ENCODE measurements at places on chromosomes 5 and 9. TPM values are rescaled to one million over a fixed set of nuclear protein-coding genes. Genes with fewer than 3 reads are reported as not detected.

GRCh38 chr5:127878174-127878750, 175.1 kb downstream of the CCDC192 start:
- DNase-seq: no peak

DNA sequence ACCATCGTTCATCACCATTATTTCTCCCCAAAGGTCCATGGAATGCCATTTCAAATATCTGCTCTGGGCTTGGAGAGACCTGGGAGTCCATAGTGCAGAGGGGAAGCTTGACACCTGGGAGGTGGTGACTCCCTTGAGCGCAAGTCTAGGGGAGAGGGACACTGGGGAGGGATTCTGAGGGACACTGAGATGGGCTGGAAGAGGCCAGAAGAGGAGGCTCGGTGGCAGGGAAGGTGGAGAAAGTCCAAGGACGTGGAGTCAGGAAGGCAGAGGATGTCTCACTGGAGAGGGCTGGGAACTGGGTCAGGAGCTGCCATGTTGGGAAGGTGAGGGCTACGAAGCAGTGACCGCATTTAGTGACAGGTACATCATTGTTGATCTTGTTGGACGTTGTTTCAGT, 160.3 kb upstream of the MVB12B start:
- DNase-seq: no peak

GRCh38 chr9:114348906-114349482, 19.3 kb downstream of the ORM2 start:
- no peak for DNase-seq

GRCh38 chr9:71665247-71665646, 103.1 kb downstream of the CEMIP2 start:
- DNase-seq: no peak

DNA sequence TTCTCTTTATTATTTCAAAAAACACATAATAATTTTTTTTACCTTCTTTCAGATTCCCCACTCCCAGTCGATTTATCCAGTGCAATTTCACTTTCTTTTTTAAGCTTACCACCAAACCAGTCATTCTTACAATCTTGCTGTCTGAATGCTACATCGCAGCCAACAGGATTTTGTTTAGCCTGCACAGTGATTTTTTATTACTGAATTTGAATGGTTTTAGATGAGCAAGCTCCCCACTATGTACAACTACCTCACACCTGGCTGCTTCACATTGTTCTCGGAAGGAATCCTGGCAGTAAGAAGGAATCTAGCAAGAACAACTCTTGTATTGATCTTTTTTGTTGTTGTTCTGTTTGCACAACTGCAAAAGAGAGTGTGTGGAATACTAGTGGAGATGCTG, 668.1 kb upstream of the WWC1 start:
- DNase-seq: no peak

- peak; percentile 42 for DNase-seq
These were observed 2.3 kb upstream of the ACSL6 start for GRCh38 chr5:132013711-132014110.

GRCh38 chr9:92292338-92293074, 991 bp downstream of the IARS1 start:
- DNase-seq: no peak

DNA sequence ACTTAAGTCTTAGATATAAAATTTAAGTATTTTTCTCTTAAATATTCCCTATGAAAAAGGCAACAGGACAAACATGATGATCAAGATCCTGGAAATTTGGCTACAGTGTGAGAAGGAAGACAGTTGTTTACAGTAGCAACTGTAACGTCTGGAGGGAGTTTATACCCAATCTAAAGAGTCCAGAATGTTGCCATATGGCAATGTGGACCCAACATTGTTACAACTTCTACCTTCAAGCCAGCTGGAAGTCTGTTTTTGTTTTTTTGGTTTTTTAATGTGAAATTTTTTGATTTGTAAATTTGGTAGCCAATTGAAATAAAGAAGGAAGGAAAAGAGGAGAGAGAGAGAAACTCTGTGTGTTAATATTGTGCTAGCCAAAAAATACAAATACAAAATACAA, 233.4 kb downstream of the CHSY3 start:
- no peak for DNase-seq

DNA sequence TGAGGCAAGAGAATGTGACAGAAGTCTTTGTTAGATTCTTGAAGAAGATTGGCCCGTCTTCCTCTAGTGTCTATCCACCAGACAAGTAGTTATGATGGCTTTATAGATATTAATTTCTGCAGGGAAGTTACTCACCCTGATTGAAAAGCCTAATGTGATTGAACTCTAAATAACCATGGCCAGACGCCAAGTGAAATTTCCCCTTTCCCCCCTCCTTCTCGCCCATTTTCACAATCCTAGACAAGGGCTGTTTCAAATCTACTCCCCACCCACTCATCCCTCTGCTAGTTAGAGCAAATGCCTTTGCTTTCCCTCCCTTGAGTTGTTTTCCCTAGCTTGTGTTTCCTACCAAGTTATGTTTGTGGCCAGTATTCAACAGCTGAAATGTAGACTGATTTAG, 182.5 kb downstream of the TMEM167A start:
- no peak for DNase-seq

GRCh38 chr9:107932046-107932445, 442.5 kb upstream of the KLF4 start:
- no peak for DNase-seq

DNA sequence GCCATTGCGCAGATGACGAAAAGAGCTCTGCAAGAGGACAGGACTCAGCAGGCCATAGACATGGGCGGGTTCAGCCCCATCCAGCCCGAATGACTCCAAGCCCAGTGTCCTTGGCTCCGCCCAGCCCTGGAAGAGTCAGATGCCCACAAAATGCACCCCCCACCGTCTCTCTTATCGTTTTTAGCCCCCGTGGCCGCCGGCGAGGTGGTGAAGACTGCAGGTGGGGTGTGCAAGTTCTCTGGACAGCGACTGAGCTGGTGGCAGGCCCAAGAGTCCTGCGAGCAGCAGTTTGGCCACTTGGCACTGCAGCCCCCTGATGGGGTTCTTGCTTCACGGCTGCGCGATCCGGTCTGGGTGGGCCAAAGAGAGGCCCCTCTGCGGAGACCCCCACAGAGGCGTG, 2.1 kb downstream of the ADGRD2 start:
- DNase-seq: no peak

- no peak for DNase-seq
These were observed 123.7 kb upstream of the ANKRD55 start for GRCh38 chr5:56356836-56357160.

GRCh38 chr5:93600409-93601070, 17.5 kb downstream of the NR2F1 start:
- no peak for DNase-seq

DNA sequence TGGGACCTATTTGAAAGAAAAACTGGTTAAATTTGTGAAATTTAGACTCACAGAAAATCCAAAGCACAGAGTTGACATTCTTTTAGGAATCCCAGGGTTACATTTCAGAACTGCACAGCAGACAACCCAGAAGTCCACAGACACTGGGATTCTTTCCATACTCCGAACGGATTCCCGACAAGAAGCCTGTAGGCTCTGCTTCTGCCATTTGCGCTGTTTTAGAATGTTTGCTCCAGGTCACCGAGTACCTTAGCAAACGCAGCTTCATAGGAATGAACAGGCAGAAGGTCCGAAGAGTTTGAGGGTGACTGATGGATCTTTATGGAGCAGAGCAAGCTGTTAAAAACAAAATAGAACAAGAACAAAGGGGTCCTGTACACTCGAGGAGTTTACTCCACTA, 84.5 kb upstream of the NFIB start:
- DNase-seq: no peak

DNA sequence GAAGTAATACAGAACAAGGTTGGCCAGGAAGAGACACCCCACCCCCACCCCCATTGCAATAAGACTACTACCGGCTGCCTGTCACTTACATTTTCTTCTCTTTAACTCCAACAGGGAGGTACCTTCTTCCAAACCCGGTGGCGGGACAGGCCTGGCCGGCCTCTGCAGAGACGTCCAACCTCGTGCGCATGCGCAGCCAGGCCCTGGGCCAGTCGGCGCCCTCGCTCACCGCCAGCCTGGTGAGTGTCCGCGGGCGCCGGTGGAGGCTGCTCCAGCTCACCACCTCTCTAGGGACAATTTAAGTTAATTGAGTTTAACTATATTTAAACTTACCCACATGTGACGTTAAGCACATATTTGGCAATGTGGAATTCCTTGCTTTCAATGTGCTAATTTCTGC, 192.4 kb downstream of the MAST4 start:
- no peak for DNase-seq

- DNase-seq: no peak
These were observed 293.9 kb upstream of the TARS1 start for GRCh38 chr5:33146881-33147280.

DNA sequence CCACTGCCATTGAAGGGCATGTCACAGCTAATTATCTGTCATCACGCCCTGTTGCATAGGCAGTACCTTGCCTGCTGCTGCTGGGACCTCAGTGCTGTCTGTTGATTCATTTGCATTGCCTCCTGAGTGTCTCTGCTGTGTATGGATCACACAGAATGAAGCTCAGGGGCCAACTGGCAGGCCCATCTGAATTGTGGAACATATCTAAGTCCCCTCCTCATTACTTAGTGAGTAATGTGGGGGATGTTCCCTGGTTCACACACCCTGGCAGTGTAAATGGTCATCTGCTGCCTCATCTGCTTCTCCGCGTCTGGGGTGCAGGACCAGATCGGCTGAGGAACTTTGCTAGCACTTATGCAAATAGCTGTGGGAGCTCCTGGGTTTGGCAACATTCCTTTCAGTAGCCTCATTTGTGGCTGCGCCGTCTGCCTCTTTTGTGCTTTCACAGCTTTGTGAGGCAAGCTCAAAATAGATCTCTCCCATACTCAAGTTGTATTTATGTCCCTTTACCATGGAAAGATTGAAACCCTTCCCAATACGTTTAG, 25.4 kb downstream of the TYRP1 start:
- no peak for DNase-seq

GRCh38 chr9:84703793-84704192, 34.3 kb downstream of the NTRK2 start:
- no peak for DNase-seq

- no peak for DNase-seq
These were observed 42.0 kb upstream of the ENTREP1 start for GRCh38 chr9:69283003-69283402.

DNA sequence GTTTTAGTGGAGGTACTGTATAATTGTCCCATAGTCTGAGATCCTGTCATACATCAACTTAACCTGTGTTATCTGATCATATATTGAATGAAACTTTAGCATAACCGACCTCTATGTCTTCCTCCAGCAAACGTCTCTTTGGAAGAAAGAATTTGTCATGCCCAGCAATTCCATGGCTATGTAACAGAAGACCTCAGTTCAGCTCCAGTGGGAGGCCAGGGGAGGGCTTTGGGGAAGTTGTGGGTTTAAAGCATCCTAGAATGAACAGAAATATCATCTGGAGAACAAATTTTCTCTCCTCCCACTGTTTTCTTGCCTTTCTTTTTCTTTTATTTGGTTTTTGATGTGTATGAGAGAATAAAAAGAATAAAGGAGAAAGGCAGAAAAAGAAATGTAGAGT, 164.5 kb downstream of the GAS1 start:
- DNase-seq: no peak

- no peak for DNase-seq
These were observed 1227.5 kb upstream of the CDH9 start for GRCh38 chr5:28265877-28266276.

- DNase-seq: no peak
These were observed 284.9 kb downstream of the CEMIP2 start for GRCh38 chr9:71483436-71483835.

DNA sequence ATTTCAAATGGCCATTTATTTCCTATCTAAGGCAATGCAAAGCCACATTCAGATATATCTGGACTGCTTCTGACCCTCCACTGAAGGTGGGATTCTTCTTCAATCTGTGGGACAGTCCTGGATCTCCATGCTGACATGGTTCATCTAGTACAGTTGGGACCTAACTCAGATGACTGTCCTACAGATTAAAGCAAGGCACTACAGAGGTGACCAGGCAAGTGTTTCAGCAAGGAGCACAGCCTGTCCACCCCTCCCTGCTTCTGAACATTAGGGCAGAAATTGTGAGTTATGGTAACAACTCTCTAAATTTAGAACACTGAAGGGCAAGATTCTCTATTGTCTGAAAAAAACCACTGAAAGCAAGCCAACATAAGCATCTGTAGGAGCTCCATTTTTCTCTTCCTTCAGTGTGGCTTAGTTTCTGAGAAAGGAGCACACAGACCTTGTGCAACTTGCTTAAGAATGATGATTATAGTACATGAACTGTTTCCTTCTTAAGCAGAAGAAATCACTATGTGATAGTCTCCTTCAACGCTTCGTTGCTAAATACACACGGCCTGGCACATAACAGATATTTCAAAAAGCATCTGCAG, 62.9 kb upstream of the BARX1 start:
- no peak for DNase-seq

DNA sequence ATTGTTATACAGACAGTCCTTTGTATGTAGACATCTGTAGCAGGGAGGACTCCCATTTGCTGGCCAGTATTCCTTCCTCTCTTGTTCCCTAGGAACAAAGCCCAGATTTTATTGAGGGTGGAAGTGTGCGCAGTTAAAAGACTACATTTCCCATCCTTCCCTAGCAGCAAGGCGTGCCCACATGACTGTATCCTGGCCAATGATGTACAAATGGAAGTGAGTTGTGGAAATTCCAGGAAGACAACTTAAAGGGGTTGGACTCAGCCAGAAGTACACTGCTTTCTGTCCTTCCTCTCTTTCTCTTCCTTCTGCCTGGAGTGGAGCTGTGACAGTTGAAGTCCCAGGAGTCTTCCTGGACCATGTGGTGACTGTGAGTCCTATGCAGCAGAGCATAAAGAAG, 89.0 kb downstream of the HRH2 start:
- no peak for DNase-seq

GRCh38 chr9:109378316-109378715, 57.5 kb upstream of the EPB41L4B start:
- no peak for DNase-seq

- DNase-seq: no peak
These were observed 41.6 kb downstream of the GKAP1 start for GRCh38 chr9:83775932-83776331.

Gene LCN12
- total RNA-seq: 8.6 TPM

Gene TCF7
- total RNA-seq: 8.5 TPM

Gene WNT8A
- total RNA-seq: not detected

Gene MSX2
- total RNA-seq: 0.49 TPM

Gene CCDC171
- 27.1 TPM for total RNA-seq

Gene HSPA5
- total RNA-seq: 172 TPM

Gene NUTM2F
- not detected for total RNA-seq

Gene SLCO6A1
- not detected for total RNA-seq

Gene GRXCR2
- not detected for total RNA-seq

Gene FRMPD1
- 0.67 TPM for total RNA-seq

Gene ANKRD18B
- total RNA-seq: 1.2 TPM

Gene DNAJC18
- total RNA-seq: 29.6 TPM

Gene TMC1
- 0.36 TPM for total RNA-seq

Gene STPG3
- total RNA-seq: not detected

Gene MARCOL
- not detected for total RNA-seq

Gene AGXT2
- not detected for total RNA-seq

Gene SVEP1
- total RNA-seq: 110 TPM

Measured in sciatic nerve (tissue), 2 donors.